SK-N-SH (cell line): ENCODE measurements at places on chromosomes 16 and 17.

DNA sequence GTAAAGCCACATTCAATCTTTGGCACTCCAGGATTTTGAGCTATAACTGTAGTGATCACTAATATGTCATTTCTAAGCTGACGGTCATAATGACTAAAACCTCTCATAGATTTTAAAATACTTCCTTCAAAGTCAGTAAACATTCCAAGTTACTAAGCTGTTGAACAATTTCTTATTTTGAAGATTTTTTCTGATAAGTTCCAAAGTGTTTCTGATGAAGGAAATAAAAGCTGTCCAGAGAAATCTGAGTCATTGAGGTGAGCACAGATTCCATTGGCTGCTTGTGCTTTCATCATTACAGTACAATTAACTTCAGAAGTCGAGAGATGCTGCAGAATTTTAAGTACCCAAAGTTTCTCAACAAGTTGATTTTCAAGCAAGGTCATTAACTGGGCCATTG, 23.9 kb downstream of the NLRC5 start:
- no peak for DNase-seq

GRCh38 chr17:63945784-63946439, 13.8 kb upstream of the CD79B start:
- DNase-seq = no peak

DNA sequence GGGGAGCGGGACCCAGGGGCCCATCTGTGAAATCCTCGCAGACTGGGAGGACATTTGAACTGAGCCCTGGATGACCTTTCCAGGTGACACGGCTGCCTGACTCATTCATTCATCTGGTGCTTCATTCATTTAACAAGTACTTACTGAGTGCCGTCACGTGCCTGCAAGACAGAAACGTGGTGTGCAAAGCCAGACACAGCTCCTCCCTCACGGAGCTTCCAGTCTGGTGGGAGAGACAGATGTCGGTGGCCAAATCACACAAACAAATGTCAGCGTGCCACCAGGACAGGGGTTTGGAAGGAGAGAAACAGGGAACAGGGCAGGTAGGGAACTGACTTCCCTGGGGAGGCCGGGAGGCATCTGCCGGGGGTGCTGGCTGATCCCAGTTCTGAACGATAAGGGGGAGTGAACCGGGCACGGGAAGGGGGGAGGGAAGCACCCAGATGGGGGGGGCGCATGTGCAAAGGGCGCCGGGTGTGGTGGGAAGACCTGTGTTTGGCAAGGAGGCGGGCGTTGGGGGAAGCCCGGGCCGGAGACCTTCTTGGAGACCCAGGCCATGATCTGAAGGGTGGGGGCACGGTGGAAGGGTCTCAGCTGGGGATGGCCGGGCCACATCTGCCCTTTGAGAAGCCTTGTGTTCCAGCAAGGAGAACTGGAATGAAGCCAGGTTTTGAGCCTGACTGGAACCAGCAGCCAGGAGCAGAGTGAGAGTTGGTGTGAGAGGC, 93.6 kb upstream of the CIBAR2 start:
- DNase-seq = peak; percentile 73

- DNase-seq = no peak
These were observed 3.6 kb downstream of the CLEC19A start for GRCh38 chr16:19288872-19289799.

DNA sequence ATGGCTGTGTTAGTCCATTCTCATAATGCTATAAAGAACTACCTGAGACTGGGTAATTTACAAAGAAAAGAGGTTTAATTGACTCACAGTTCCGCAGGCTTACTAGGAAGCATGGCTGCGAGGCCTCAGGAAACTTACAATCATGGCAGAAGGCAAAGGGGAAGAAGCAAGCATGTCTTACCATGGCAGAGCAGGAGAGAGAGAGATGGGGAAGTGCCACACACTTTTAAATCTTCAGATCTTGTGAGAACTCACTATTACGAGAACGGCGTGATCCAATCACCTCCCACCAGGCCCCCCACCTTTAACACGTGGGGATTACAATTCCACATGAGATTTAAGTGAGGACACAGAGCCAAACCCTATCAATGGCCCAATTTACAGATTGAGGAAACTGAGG, 96.5 kb downstream of the SDK2 start:
- DNase-seq = no peak

DNA sequence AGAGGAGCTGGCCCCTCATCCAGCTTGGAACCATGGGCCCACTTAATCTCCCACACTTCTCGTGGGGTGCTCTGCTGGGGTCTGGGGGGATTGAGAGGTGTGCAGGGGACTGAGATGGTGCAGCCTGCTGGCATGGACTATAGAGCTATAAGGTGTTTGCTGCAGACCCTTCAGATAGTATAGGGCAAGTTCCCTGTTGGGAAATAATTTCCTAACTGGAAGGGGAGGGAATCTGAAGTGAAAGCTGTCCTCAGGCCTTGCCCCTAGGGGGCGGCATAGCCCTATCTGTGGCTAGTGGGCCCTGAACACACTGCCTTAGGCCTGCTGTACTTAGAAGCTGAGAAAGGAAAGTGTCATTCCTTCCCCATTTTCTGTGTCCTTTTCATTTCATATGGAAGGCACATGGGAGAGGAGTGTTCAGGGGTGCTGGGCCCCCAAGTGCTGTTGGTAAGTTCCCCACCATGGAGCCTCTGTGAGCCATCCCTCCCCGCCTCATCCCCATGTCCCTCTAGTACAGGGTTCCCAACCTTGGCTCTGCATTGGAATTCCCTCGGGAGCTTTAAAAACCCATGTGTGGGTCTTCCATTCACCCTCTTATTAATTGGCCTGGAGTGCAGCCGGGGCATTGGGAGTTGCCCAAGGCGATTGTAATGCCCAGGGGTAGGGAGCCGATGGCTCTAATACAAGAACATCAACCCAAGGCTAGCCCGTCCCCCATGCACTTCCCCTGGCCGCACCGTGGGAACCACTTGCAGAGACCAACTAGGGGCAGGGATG, 19.7 kb downstream of the GOSR2 start:
- DNase-seq = peak; percentile 84

- peak; percentile 77 for DNase-seq
These were observed 1.3 kb downstream of the NAGS start for GRCh38 chr17:44005527-44006271.

GRCh38 chr16:6104428-6104827, 1006.8 kb upstream of the EEF2KMT start:
- no peak for DNase-seq

GRCh38 chr17:76670718-76671122, 27.2 kb upstream of the ST6GALNAC1 start:
- no peak for DNase-seq

DNA sequence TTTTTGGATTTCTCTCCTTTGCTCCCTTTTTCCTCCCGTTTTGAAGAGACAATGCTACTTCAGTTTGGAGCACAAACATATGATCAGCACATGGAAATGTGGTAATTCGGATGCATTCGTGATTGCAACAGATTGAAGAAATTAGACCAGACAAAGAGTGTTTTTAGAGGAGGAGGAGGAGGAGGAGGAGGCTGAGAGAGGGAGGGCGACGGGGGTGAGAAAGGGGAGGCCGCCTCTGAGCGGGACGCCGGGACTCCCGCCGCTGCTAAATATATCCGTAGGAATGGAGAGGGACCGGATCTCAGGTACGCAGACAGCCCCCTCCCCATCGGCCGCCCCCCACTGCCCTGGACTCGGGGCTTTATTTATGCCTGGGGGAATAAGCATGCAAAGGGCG, 179.3 kb downstream of the SEC14L1 start:
- DNase-seq = peak; percentile 44

- DNase-seq = no peak
These were observed 11.6 kb downstream of the RCVRN start for GRCh38 chr17:9893411-9894012.

DNA sequence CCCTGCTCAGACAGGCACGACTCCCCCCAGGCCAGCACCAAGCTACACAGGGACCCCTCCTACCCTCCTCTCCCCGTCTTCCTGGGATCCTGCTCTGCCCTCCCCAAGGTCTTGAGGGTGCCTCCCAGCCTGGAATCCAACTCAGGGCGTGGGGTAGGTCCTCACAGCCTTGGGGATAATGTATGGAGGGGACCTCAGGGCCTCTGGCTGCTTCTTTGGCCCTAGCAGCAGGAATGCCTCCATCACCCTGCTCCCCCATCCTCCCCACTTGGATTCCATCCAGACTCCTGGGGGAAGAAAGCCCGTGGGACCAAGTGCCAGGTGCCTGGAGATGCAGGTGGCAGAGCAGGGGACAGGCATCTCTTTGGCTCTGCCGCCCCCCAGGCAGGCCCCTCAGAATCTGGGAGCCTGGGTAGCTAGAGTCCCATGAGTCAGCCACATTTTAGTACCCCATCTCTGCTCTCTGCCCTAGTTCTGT, 10.7 kb upstream of the STAC2 start:
- no peak for DNase-seq

DNA sequence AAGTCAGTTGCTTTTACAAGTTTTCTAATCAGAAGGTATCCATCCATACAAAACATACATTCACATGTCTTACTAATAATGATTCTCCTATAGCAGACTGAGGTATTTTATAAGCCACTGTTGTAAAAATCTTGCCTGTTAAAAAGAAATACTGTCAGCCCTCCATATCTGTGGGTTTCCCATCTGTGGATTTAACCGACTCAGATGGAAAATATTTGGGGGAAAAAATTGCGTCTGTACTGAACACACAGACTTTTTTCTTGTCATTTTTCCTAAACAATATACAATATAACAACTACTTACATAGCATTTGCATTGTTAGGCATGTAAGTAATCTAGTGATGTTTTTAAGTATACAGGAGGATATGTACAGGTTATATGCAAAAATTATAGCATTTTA, 90.4 kb downstream of the PARN start:
- DNase-seq = no peak

DNA sequence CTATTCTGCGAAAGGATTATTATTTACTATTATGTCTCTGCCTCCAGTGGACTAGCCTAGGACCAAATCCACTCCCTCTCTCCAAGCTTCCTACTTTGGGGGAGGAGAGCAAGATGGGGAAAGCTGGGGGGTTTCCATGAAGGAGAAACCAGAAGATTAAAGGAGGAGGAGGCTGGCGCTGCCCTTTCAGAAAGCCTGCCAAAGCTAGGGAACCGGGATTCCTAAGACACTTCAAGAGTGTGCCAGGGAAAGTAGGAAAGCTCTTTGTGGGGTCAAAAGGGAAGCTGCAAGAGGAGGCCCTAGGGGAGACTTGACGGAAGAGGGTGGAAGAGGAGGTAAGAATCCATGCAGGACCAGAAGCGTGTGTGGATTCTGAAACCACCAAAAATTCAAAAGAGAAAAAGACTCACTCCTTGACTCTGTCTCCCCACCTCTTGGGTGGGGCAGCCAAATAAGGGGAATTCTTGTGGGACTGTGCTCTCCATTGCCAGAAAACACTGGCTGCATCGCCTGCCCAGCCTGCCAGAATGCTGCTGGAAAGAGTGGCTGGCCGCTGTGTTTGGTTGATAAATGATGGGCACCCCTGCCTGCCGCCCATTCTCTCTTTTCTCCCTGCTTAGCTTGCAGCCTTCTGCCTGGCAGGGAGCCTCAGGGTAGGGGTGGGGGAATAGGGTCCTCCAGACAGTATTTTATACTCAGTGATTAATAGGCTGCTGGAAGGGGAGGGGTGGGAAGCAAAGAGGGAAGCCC, 11.8 kb upstream of the KAT7 start:
- no peak for DNase-seq

DNA sequence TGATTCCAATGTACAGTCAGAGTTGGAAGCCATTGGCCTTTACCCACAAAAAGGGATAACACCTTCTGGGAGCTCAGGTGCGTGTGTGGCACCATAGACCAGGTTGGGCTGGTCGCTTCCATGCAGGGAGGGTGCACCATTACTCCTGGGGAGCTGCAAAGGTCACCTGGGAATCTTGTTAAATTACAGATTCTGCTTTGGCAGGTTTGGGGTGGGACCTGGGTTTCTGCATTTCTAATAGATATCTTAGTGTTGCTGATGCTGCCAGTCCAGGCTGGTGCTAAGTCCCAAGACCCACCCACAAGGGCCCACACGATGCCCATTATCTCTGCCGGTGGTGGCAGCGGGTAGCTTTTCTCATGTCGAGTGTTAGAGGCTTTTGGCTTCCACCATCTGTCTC, 148.3 kb upstream of the CACNG5 start:
- DNase-seq = no peak

GRCh38 chr17:10205549-10206185, 7.3 kb upstream of the GAS7 start:
- no peak for DNase-seq

DNA sequence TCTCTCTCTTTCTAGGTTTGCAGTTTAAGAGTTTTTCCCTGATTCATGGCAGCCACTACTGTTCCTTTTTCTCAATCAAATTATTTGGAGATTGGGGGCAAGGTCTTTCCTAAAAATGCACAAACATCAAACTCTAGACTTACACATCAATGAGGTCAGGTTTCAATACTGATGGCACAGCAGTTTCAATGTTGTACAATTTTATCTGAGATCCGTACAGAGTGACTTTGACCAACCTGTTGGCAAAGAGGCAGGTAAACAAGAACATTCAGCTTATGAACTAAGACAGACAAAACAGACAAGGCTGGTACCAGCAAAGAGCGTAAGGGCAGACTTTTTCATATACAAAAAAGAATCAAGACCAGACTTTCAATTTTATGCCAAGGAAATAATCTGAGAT, 58.0 kb upstream of the GSG1L start:
- no peak for DNase-seq

GRCh38 chr17:28252436-28252835, 66.6 kb upstream of the TMEM97 start:
- no peak for DNase-seq

GRCh38 chr17:57294629-57295501, 38.5 kb downstream of the MSI2 start:
- peak; percentile 54 for DNase-seq

DNA sequence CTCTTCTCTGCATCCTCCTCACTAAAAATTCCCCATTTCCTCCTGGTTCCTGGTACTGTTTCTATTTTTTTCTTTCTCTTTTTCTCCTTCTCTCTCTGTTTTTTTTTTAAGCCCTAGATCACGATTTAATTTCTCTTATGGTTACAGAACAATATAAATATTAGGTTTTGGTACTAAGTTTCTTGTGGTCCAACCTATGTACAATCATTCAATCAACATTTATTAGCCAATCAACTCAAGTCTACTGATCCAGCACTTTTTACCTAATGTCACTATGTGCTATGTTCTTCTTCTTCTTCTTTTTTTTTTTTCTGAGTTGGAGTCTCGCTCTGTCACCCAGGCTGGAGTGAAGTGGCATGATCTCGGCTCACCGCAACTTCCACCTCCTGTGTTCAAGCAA, 12.6 kb downstream of the RTN4RL1 start:
- no peak for DNase-seq

DNA sequence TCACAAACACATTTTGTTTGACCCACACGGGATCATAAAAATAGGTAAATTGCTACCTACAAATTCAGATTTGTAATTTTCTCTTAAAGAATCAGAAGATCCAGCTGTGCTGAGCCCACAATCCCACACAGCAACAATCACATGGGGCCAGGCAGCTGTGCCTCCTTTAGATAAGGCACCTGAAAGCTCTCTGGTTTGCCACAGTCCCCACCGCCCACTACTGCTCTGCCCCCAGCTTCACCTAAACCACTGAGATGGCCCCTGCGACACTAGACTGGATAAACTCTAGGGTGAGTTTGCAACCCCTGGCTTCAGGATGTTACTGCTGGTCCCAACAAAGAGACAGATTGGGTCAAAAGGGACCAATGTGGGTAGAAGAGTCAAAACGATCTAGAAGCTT, 96.8 kb downstream of the GSG1L start:
- no peak for DNase-seq
